ENCODE measurements at places on chromosomes 1 and 21.

DNA sequence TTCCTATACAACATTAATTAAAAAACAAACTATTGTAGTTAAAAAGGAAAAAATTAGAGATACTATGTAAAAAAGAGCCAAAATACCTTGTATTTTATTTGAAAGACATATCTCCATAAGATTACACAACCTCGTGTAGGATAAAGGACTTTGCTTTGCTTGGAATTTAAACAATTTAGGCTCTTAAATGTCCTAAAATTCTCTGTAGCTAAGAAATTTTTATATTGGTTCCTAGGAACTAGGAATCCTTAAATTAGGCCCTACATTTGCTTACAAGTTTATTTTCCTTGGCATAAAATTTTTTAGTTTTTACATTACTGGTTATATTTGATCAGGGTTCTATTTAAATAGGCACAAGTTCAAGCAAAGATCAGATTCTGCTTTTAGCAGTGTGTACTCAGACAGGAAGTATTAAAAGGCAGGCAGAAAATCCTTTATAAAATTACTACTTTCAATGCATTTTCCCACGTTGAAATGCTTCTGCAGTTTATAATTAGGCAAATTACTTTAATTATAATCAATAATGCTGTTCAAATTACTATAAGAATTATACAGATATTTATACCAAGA lies 3.4 kb upstream of the ANGPTL3 start:
- no peak for DNase-seq

GRCh38 chr1:87712261-87713010 lies 383.8 kb downstream of the LMO4 start:
- DNase-seq = peak; percentile 8

- DNase-seq = no peak
These were observed 349.1 kb upstream of the FMN2 start for GRCh38 chr1:239742416-239743109.

DNA sequence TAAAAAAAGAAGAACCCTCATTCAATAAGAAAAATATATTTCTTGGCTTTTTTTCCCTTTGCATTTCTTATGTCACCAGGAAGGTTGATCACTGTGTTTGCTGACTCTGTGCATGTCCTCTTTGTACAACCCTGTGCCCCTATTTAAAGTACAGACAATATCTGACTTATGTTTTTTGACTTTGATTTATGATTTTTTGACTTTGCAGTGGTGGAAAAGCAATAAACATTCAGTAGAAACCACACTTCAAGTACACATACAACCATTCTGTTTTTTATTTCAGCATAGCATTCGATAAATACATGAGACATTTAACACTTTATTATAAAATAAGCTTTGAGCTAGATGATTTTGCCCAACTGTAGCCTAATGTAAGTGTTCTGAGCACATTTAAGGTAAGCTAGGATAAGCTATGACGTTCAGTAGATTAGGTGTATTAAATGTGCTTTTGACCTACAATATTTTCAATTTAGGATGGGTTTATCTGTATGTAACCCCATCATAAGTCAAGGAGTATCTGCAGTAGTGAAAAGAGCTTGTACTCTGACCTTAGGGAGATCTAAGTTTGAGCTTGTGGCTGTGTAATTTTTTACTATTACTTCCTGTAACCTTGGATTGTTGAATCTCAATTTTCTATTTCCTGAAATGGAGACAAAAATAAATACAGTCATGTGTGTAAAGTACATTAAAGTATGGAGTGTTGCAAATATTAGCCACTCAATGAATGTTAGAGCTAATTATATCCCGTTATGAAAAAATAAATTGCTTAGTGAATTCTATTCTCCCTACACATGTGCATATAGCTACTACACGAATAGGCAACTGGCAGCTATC lies 1.2 kb downstream of the RNASEL start:
- no peak for DNase-seq

- DNase-seq = no peak
These were observed 997 bp downstream of the CASZ1 start for GRCh38 chr1:10795276-10796021.

DNA sequence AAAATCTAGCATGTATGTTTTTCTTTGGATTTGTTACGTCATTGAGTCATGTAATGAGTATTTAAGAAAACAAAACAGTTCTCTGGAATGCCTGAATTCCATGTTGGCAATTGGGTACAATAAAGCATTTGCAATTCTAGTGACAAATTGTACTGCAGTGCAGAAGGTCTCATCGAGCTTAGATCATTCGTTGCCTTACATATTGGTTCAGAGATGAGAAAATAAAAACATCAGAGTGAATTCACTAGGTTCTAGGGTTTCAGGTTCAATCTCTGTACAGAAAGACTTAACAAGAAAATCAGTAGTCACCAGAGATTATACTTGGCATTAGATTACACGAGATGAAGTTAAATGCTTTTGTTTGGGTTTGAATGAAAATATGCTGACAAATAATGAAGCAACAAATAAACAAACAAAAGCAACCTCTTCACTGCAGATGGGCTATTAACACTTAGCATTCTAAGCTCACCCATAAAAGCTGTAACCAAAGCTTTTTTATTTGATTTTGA lies 124.7 kb downstream of the RYR2 start:
- DNase-seq = no peak

GRCh38 chr1:244047621-244048255 lies 3.3 kb upstream of the ZBTB18 start:
- DNase-seq = no peak

GRCh38 chr21:26170471-26171257 lies at the start of gene APP:
Gene APP, minus strand, starts transcription at chr21:26170770. Its CDS starts 150 bp downstream, at chr21:26170620.
- DNase-seq = peak; percentile 71

GRCh38 chr1:47696404-47696736 lies 258.5 kb downstream of the FOXD2 start:
- no peak for DNase-seq

GRCh38 chr1:30847358-30847972 lies 61.1 kb downstream of the SDC3 start:
- peak; percentile 15 for DNase-seq

DNA sequence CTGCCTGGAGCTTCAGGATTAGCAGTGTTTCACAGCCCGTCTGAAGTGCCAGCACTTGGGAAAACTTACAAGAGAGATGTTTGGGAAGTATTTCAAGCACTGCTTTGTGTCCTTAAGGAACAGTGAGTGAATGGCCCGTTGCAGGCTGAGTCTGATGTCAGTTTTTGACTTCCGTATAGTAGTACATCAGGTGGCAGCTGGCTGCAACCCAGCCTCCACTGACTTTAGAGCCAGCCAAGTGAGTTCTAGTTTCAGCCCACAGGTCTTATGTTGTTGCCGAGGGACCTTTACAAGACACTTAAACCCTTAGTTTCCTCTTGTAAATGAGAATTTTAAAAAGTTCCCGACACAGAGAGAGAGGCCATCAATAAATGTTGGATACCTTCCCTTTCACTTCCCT lies 35.0 kb downstream of the UCK2 start:
- no peak for DNase-seq

- no peak for DNase-seq
These were observed 171.8 kb downstream of the TOMM20 start for GRCh38 chr1:234956821-234957329.

DNA sequence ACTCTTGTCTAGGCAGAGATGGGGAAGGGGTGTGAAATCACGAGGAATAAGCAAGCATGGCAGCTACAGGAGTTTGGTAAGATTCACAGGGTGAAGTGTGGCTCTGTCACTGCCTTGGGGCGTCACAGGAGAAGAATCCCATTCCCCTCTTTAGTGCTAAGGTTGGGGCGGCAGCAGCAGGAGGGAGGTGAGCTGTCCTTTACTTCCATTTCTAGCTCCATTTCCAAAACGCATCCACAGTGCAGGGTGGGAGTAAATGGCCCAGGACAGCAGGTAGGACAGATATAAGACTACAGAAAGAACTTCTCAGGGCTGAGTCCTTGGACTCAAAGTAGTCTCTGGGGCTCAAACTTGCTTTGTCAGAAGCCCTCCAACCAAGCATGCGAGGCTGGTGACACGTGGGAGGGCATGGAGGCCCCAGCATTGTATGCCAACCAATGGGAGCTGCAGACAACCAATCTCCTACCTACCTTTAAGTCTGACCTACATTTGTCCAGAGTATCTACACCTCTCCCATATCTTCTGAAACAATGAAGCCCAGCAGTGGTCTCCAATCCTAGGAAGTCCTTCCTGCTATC lies 8.5 kb downstream of the MEF2D start:
- no peak for DNase-seq

DNA sequence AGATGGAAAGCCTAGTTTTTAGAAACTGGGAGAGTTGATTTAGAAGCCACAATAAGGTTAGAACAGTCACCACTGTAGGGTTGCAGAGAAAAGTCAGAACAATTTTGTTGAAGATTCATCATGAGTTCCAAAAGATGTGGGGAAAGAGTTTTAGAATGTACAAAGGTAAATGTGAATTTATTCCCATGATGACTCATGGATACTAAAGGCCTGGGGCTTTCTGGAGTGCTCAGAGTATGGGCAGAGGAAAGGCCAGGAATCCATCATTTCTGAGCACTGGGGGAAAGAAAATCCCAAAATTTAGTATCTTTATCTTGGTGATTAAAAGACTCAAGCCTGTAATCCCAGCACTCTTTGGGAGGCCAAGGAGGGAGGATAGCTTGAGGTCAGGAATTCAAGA lies 17.8 kb downstream of the YBX1 start:
- no peak for DNase-seq

DNA sequence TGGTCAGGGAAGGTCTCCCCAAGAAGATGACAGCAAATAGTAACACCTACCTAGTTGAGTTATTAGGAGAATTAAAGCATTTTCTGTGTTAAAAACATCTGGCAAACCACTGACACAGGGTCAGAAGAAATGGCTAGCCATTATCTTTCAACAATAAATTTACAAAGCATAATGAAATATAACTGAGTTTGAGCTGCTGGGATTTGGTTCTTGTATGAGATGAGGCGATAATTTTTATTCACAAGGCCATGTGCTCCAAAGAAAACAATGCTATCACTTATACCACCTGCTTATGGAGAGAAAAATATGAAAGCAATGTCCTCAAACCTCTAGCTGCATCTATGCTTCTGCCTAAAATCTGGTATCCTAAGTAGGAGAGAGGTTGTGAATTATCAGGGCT lies 202.3 kb downstream of the CRB1 start:
- DNase-seq = no peak

DNA sequence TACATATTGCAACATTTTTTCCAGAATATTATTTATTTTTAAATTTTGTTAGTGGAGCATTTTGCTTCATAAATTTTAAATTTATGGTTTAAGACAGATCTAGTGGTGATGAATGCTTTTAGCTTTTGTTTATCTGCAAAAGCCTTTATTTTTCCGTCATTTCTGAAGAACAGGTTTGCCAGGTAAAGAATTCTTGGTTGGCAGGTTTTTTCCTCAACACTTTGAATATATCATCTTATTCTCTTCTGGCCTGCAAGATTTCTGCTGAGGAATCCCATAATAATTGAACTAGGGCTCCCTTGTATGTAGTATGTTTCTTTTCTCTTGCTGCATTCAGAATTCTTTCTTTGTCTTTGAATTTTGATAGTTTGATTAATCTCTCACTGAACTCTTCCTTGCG lies 50.8 kb upstream of the SAMD13 start:
- DNase-seq = no peak
